ENCODE measurements at places on chromosomes 7 and 10. TPM values are rescaled to one million over a fixed set of nuclear protein-coding genes. Genes with fewer than 3 reads are reported as not detected.

DNA sequence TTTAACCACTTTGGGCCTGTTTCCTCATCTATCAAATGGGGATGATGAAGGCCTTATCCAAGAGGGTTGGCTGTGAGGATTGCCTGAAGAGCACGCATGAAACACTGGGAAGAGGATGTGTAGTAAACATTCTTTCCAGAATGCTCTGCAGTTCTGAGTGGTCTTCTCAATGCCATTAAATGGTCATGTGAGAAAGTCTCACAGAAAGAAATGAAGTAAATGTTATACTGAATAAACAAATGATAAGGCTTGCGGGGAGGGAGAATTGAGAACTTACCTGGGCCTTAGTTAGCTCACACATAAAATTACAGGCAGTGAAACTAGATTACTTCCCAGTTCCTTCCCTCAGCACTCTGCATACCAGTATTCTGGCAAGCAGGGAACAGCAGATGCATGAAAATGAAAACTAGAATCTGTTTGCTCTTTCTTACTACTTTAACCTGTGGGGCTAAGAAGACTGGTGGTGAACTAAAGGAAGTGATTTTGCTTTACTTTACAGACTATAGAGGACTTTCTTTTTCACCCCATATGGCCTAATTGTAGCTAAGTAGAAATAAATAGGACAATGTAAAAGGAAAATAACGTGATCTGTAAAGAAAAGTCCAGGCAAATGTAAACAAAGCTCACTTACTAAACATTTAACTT lies 135.3 kb upstream of the CCDC6 start:
- no peak for DNase-seq

DNA sequence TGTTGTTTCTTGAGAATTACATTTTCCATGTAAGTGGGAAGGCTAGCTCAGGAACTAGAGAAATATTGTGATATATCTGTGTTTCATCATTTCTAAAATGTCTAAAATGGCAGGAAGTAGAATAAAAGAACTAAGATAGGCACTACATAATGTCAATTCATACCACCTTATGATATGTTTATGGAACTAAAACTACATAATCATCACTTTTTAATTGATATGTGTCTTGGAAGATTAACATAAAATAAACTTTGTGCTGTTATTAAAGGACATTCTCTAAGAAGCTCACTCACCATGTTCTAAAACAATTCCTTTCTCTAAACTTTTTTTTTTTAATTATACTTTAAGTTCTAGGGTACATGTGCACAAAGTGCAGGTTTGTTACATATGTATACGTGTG lies 83.5 kb upstream of the TAS2R16 start:
- DNase-seq: no peak

- no peak for DNase-seq
These were observed 26.9 kb downstream of the ADCY1 start for GRCh38 chr7:45601094-45601493.

GRCh38 chr10:24561453-24561852 lies 162.2 kb downstream of the ARHGAP21 start:
- no peak for DNase-seq

DNA sequence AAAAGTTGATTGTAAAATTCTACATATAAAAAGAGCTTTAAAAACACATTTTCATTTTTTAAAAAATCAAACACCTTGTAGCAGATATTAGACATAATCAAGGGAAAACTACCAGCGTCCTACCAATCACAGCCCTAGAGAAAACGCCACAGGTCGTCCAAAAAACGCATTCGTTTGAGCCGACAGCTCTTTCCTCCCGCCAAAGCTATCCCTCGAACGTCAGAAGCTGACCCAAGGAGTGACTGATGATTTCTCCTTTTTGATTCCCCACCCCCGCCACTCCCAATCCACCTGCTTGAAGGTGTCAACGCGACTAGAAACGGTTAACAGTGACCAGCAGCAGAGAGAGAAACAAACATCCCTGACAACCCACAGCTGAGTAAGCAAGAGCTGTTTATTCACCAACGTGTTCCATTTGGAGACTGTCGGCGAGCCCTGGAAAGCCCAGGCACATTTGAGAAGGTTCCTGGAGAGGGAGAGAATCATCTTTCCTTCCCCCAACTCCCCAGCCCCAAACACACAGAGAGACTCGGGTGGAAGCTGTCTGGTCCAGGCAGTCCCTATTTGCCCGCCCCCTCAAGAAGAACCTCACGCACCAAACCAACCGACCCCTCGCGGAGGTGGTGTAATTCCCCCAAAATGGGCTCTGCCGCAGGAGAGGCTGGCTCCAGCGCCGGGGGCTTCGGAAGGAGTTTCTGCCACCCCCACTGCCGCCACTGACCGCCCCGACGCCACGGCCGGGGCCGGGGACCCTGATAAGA lies 622 bp downstream of the CPEB3 start:
- no peak for DNase-seq

GRCh38 chr10:132390921-132391675 lies 5.9 kb upstream of the PWWP2B start:
- DNase-seq: no peak

GRCh38 chr10:68133523-68133922 lies 24.2 kb downstream of the MYPN start:
- DNase-seq: no peak

DNA sequence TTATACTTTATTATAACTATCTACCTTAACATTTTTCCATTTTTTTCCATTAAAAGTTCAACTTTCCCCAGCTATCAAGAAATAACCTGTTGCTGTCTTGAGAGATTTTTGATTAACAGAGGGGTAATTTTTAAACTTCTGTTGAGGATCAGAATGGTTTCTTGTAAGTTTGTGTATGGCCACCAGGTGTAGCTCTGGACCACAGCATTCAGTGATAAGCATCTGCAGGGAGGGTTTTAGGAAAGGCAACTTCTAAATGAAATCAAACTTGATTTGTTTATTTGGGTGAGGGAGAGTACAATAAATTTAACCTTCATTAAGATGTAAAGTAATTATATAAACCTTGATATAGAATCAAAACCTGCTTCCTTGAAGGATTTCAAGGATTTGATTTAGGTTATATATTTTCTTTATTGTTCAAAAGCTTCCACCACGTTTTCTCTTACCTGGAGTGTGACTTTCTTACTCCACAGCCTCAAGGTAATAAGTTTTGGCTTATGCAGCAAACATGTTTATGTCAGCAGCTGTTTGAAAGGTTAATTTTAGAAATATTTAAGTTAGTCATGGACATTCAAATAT lies 153.3 kb downstream of the STK31 start:
- DNase-seq: no peak

GRCh38 chr7:112723416-112723815 lies 66.8 kb downstream of the TMEM168 start:
- no peak for DNase-seq

DNA sequence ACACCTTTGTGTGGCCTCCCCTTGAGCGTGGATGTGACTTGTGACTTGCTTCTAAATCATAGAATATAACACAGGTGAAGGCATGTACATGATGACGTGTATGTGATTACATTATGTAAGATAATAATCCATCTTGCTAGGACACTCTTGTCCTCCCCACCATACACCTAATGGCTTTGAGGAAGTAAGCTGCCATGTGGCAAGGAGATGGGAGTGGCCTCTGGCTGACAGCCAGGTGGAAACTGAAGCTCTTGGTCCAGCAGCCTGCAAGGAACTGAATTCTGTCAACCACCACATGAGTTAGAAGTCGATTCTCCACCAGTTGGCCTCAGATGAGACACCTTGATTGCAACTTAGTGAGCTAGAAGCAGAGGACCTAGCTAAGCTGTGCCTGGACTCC lies 67.4 kb upstream of the ELN start:
- DNase-seq: no peak

DNA sequence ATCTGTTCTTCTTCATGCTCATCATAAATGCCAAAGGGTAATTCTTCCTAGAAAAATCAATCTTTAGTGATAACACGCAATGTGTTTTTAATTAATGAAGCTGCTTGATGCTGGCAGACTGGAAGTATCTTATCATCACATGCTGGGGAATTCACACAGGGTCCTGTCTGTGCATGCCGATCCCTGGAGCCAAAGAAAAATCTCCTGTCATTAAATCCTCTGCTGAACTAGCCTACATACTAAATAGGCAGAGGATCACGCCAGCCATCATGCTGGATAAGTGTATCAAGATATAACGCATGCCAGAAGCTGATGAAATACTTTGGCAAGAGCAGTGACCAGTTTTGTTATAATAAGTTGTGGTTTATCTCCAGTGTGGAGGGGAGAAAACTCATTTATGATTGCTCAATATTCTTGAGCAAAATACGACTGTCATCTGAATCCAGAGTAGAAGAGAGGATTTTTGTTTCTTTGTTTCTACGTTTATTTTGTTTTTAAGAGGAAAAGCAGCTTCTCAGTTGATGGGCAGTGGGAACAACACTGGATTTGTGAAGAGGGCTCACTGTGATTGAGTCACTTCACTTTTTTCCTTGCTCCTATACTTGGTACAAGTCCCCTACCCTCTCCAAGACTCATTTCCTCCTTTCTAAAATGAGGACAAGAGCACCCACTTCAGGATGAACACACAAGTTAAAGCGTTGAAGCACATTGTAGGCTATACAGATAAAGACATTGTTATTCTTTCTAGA lies 649.1 kb downstream of the TNS3 start:
- no peak for DNase-seq

DNA sequence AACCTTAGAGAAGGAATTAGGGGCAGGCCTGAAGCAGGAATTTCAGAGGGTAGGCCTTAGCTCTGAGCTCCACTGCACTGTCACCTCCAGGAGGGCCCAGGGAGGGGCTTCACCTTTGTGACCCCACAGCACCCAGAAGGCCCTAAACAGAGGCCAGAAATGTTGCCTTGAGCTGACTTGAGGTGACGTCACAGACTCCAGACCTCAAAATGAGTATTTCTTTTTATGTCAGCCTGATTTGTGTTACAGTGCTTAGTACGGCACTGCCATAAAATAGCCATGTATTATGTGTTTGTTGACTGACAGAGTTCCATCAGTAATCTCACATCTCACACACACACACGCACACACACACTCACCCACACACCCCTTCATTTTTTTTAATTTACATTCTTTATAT lies 211.2 kb downstream of the CCDC3 start:
- no peak for DNase-seq

DNA sequence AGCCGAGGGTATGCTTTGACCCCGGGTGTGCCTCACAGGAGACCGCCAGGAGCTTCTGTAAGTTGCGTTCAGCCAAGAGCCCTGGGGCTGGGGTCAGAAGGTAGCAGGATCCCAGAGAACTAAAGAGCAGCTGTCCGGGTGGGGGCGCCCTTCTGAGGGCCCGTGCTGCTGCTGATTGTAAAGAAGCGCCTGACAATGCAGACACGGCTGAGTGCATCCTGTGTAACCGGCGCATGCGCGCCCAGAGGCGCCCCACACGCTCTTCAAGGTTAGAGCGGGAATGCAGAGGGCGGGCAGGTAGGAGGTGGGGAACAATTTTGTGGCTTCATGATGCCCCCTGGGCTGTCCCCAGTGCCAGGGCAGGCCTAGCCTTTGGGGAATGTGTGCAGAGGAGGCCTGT lies 210.2 kb upstream of the CTBP2 start:
- DNase-seq: no peak

DNA sequence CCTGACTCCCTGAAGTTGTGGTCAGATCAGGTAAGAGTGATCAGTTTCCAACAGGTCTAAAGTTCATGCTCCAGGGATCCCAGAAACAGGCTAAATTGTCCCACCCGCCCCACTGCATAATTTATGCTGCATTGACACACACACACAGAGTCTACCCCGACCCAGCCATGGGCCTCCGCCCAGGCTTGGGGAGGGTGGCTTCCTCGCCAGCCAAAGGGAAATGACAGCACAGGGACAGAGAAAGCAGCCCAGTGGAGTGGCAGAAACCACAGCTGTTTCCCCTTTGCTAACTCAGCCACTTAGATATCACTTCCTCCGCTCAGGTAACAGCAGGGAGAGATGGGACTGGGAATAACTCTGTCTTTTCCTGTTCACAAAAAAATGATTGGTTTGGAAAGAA lies 9.4 kb downstream of the SH3PXD2A start:
- no peak for DNase-seq

DNA sequence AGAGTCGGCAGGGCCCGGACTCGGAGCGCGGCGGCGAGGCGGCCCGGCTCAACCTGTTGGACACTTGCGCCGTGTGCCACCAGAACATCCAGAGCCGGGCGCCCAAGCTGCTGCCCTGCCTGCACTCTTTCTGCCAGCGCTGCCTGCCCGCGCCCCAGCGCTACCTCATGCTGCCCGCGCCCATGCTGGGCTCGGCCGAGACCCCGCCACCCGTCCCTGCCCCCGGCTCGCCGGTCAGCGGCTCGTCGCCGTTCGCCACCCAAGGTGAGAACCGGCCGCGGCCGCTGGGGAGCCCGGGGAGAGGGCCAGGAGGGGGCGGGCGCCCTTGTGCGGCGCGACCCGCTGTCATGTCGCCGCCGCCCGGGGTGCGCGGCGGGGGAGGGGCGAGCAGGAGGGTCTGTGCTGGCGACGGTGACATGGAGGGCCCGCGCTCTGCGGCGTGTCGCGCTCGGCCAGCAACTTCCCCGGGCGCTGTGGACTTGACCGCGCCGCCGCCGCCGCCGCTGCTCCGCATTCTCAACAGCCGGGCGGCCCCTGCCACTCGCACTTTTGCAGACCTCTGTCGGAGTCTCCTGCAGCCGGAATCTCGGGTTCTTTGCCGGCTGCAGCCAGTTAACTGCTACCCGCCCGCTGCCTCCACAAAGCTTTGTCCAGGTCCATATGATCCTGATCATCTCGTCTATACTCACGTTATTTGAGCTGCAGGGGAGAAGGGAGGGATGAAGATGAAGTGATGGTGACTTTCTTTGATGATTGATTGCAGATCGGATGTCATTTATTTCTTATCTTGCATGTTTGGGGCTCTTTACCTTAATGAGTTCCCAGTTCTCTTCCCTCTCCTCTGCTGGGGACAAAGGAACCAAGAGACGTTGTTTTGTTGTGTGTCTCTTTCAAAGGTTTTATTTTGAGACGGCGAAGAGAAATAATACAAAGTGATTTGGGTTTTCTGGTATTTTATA lies 869 bp downstream of the TRIM24 start:
- peak; percentile 68 for DNase-seq

The OR2A42 gene
- total RNA-seq: not detected

The PAPOLB gene
- total RNA-seq: 0.21 TPM

The HPS1 gene
- 33.9 TPM for total RNA-seq

The NPFFR1 gene
- not detected for total RNA-seq

The NODAL gene
- total RNA-seq: not detected

The PIP4K2A gene
- 8.8 TPM for total RNA-seq
